ENCODE measurements at places on chromosomes 11 and 22.

DNA sequence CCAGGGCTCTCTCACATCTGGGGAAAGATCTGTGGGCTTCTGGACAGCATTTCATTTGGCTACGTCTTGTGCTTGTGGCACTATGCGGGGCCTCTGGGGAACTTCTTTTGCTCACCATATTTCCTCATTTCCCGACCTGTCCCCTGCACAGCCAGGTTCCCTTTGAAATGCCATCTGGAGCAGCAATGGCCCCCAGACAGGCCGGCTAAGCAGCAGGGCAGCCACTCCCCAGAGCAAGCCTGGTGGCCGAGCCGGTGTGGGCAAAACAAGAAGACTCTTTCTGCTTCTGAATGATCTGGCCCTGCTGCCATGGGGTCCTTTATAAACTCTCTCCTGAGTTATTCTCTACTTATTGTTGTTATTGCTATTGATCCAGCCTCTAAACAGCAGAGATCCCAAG lies 190.7 kb upstream of the NECTIN1 start:
- DNase-seq: no peak

DNA sequence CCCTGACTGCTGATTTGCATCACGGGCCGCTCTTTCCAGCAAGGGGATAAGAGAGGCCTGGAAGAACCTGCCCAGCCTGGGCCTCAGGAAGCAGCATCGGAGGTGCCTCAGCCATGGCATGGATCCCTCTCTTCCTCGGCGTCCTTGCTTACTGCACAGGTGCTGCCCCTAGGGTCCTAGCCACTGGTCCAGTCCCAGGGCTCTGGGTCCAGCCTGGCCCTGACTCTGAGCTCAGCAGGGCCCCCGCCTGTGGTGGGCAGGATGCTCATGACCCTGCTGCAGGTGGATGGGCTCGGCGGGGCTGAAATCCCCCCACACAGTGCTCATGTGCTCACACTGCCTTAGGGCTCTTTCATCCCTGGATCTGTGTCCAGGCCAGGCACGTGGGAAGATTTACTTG lies 7.0 kb upstream of the IGLL5 start:
- no peak for DNase-seq

GRCh38 chr11:123745764-123746451 lies 4.4 kb upstream of the ZNF202 start:
- DNase-seq: no peak

GRCh38 chr11:106277484-106277883 lies 200.0 kb downstream of the AASDHPPT start:
- DNase-seq: no peak

- DNase-seq: no peak
Measured at GRCh38 chr11:2133241-2134021, 5.8 kb downstream of the IGF2 start.

All from fibroblast of skin of right quadriceps (primary cell).